Dermis blood vessel endothelial cell (primary cell): ENCODE measurements at places on chromosomes 7 and 10.
A peak's percentile ranks its signal among the peaks of the same experiment; 100 is the strongest.

- no peak for DNase-seq
These were observed 1.5 kb upstream of the TRAPPC14 start for GRCh38 chr7:100160067-100160466.

DNA sequence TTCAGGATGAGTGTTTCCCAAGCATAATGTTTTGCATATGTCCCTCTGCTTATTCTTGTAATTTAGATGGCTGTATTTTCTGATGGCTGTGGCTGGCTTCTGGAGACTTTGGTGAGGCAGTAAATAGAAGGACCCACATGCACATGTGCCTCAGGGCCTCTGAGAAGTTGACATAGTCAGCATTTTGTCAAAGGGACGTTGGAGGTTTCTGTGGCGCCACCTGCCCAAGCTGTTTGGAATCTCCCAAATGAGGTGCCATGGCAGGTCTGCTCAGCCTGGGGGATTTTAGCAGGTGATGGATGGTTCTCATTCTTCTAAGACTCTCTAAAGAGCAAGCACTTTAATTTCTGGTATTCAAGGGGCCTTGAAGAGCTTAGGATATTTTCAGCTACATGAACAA lies 29.8 kb downstream of the C10orf120 start:
- DNase-seq = no peak

- DNase-seq = peak; percentile 76
These were observed 29.1 kb downstream of the NUDCD3 start for GRCh38 chr7:44461387-44461786.

- DNase-seq = peak; percentile 55
These were observed 1.9 kb downstream of the LRRC72 start for GRCh38 chr7:16528520-16528919.

GRCh38 chr7:33796538-33796937 lies 108.8 kb upstream of the BMPER start:
- no peak for DNase-seq

DNA sequence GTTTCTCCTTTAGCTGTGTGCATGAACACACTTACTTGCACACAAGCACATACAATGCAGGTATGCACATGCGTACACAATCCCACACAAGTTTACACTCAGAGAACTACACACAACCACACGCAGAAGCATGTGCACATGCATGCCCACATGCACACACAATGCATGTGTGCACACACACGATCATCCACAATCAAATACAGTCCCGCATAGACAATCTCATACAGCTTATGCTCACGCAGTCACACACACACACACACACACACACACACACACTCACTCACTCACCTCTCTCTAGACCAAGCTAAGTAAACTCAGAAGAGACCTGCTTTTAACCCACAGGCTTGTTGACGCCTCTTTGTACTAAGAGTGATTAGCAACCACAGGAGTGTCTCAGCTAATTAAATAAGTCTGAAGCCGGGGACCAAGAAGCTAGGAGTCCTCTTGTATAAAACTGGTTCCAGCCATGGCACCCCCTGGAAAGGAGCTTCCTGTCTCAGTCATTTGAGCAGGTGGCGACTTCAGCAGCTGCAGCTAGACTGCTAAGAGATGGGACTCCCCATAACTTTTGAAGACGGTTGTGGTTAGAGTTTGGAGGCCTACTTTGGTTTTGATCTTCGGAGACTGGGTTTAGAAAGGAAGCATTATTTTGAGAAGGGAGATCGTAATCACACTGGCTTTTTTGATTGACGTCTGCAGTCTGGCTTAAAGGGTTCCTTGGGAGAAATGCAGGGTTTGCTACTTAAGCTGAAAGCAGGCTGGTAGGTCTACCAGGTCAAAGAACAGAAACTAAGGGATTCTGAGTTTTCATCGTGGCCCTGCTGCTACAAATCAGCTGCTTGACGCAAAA lies 82.3 kb upstream of the ADRB1 start:
- DNase-seq = no peak

DNA sequence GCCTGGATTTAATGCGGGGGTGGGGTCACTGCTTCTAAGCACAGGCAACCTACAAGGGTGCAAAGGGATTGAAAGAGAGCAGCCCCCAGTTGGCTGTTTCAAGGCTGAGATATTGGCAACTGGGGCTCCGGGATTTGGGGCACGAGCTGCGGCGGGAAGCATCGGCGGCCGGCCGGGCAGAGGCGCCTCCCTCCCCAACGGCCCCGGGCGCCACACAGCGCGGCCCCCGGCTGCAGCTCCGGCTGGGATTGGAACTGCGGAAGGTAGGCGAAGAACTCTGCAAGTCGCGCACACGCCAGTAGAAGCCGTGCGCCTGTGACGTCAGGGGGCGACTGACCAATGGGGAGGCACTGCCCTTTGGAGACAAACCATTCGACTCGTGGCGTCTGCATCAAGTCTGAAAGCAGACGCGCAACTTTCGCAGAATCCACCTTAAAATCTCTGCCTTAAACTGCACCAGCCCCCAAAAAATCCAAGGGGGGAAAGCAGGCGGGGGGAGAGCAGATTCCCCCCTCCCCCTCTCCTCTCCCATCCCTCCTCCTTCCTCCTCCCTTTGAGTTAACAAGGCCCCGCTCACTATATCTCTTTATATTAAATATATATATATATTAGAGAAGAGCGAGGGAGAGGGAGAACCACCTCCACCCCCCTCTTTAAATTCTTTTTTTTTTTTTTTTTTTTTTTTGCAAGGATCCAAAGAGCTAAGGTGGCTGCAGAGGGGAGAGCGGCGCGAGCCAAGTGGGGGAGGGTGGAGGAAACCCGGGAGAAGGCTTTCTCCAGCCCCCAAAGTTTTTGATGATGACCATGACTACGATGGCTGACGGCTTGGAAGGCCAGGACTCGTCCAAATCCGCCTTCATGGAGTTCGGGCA lies at the start of gene DLX6:
DLX6 (plus strand) TSS at position 371 of the 872 bp plus-strand sequence; CDS start at position 796, 425 bp downstream.
- DNase-seq = no peak

- DNase-seq = peak; percentile 76
These were observed 75.4 kb downstream of the CALD1 start for GRCh38 chr7:134854816-134855215.

DNA sequence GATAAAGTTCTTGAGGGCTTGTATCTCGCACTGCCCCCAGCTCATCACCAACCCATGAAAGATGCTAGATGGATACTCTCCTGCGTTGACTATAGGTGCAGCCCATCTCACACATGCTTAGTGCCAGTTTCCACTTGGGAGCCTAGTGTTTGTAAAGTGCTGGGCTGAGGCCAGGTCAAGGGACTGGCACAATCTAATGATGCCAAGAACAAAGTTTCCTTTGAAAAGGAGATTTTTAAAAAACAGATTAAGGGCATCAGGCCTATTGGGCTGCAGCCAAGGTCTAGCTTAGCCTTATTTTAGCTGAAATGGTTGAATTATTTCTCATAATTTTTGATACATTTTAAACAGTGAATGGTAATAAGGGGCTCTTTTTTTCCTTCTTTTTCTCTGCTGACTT lies 259.0 kb downstream of the ADRA2A start:
- no peak for DNase-seq

GRCh38 chr10:29917311-29917710 lies 142.1 kb downstream of the JCAD start:
- peak; percentile 10 for DNase-seq

DNA sequence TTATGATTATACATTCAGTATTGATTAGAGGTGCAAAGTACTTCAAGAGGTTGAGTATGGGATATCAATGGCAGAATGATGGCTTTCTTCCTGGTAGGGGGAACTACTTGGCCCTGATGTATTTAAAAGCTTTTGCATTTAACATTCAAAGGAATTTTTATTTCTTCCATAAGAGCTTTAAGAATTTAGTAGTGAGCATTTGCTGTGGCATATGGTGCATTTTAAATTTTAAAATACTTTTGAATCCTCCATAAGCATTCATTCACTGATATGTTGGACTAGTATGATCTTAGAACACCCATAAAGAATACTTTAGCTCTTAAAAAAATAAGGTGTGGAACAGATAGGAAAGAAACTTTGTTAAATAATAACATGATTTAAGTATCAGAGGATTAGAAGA lies 191.9 kb upstream of the PPP1R3A start:
- DNase-seq = no peak

DNA sequence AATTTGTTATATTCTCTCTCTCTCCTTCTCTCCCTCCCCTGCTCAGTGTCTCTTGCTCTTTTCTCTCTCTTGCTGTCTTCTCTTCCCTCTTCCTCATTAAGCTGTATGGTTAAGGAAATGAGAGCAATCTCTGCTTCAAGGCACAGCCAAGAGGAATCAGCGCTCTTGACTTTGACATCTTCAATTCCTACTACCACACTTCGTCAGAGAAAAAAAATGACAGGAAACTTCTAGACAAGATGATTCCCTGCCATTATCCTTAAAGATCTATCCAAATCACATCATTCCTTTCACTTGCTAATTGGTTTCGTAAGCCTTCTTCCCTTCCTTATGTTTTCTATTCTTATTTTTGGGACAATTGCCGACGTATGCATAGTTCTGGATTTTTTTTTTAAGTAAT lies 425.0 kb downstream of the KCNMA1 start:
- DNase-seq = no peak

DNA sequence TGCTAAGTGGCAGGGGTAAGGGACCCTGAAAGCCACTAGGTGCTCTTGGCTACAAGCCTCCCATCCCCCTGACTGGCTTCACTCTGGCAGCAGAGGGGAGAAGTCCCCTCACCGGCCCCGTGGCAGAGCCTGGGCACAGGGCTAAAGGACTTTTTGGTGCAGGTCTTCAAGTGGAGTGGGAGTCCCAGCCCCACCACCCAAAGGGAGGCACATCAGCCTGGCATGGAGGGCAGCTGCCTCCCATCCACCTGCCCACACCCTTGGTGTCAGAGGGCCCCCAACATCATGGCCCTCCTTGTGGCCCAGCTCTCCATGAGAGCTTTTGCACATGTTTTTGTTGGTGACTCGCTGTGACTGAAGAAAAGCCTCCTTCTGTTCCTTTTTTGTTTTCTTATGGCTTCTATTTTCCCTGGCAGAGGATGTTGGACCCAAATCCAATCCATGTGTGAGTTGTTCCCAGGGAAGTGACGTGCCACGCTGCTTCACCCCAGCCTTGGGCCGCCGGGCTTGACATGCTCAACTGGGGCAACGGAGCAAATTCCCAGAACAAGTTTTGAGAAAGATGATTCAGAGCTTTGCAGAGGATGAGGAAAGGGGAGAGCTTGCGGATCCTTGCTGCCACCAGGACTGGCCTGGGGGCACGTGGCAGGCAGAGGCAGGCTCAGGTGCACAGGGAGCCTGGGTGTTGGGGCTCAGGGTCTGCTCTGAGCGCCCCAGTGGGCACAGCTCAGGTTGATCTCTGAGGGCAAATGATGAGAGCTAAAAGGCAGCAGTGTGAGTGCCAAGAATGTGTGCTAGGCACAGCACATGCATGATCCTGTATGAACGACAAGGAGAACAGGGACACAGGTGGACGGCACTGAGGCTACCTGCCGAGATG lies 1.9 kb upstream of the AEBP1 start:
- DNase-seq = no peak

- peak; percentile 30 for DNase-seq
These were observed 57.6 kb downstream of the LYZL1 start for GRCh38 chr10:29346296-29347001.

- peak; percentile 61 for DNase-seq
These were observed 851 bp downstream of the MKRN1 start for GRCh38 chr7:140478246-140479061.

- no peak for DNase-seq
These were observed 53.8 kb upstream of the SAMD8 start for GRCh38 chr10:75057680-75058079.

GRCh38 chr10:68125772-68126171 lies 16.5 kb downstream of the MYPN start:
- no peak for DNase-seq

DNA sequence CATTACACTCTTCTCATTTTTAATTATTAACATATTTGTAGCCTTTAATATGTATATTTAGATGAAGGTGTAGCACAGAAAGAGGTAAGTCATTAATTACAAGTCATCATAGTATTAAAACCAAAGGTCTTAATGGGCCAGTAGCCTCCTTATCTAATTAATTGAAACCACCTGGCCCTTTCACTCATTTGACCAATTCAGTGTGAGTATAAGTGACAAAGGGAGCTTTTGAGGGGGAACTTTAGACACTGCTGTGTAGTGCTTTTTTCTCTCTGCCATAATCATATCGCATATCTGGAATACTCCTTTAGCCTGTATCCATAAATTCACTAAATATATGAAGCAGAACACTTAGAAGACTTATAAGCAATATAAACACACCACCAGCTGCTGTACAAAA lies 562.9 kb upstream of the POT1 start:
- DNase-seq = no peak
